ENCODE measurements at places on chromosomes 1 and 21. TPM values are rescaled to one million over a fixed set of nuclear protein-coding genes. Genes with fewer than 3 reads are reported as not detected.

GRCh38 chr1:198747127-198747526 is 108.3 kb downstream of the PTPRC start:
- H3K36me3 ChIP-seq: no peaks in the 10 kb centered on the region
- H3K4me3 ChIP-seq: no peak overlapping the region
- peaks cover 4% of the 10 kb centered on the region for H3K27me3 ChIP-seq
- peaks cover 3% of the 10 kb centered on the region for H3K4me1 ChIP-seq
- no peak for DNase-seq

- DNase-seq: no peak
- no peaks in the 10 kb centered on the region for H3K36me3 ChIP-seq
- peaks cover 6% of the 10 kb centered on the region for H3K27me3 ChIP-seq
- no peak overlapping the region for H3K27ac ChIP-seq
- H3K4me3 ChIP-seq: peak overlapping the region; percentile 38
Measured at GRCh38 chr1:15272009-15272781, 25.2 kb downstream of the FHAD1 start.

DNA sequence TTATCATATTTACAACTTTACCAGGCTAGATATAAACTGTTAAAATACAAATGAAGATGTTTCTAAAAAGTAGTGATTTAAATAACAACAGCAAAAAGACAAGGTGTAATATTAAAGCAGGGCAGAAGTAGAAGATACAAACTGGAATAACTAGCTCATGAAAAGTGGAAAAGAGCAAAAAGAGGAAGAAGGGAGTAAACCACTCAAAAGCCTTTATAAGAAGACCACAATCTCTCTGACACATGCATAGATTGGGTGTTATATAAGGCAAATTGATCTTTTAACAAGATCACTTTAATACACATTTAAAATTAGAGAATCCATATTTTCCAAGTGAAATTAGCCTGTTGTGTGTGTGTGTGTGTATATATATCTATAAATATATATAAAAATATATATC is 5.0 kb downstream of the DENND1B start:
- peaks cover 45% of the 10 kb centered on the region for H3K4me1 ChIP-seq
- no peaks in the 10 kb centered on the region for H3K27me3 ChIP-seq
- DNase-seq: no peak
- no peak overlapping the region for H3K4me3 ChIP-seq

GRCh38 chr1:26317612-26318337 is at the start of gene CD52:
CD52 (plus strand) TSS chr1:26317958; CDS start chr1:26318018, 60 bp downstream.
- no peak within 1 kb of the TSS for H3K4me3 ChIP-seq
- H3K27ac ChIP-seq: peak within 1 kb of the TSS; percentile 44
- peaks cover 2% of the 10 kb centered on the region for H3K36me3 ChIP-seq

- DNase-seq: no peak
- H3K27ac ChIP-seq: no peak overlapping the region
- H3K36me3 ChIP-seq: no peaks in the 10 kb centered on the region
- peaks cover 2% of the 10 kb centered on the region for H3K4me1 ChIP-seq
- H3K4me3 ChIP-seq: no peak overlapping the region
Measured at GRCh38 chr1:151809290-151809984, 4.2 kb upstream of the LINGO4 start.

- H3K27ac ChIP-seq: peak overlapping the region; percentile 75
- no peak overlapping the region for H3K4me3 ChIP-seq
- H3K27me3 ChIP-seq: no peaks in the 10 kb centered on the region
- H3K36me3 ChIP-seq: peaks cover 2% of the 10 kb centered on the region
Measured at GRCh38 chr1:88877382-88877825, 14.0 kb downstream of the GTF2B start.

DNA sequence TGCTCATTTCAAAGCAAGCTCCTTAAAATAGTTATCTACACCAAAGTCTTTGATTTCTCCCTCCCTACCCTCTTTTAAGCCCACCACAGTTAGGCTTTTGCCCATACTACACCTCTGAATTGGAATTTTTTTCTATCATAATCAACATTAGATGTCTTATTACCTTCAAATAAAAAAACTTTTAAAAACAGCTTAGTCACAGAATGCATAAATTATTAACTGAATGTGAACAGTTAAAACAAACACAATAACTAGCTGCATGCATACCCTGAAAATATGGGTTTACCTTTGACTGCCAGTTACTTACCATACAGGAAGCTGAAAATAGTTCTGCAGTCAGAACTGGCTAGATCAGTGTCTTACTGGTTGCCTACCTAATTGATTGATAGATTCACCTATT is 210.9 kb downstream of the TGFB2 start:
- H3K4me1 ChIP-seq: peaks cover 19% of the 10 kb centered on the region
- H3K27ac ChIP-seq: no peak overlapping the region
- H3K27me3 ChIP-seq: no peaks in the 10 kb centered on the region
- no peak for DNase-seq

DNA sequence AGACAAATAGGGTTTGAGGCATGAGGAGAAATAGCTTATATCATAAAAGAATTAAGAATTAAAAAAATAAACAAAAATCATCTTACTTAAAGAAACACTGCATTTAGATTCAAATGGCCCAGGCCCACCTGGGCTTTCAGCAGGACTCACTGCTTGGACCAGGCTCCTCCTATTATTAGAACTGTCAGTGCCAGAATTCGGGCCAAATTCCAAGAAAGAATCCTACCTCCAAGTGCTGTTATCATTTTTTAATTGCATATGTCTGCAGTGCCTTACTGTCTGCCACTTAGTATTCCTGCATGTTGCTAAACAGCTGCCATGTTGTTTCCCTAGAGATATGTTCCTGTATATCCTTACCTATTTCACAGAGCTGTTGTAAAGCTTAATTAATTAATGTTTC is 112.0 kb downstream of the BARHL2 start:
- no peak for DNase-seq
- H3K4me3 ChIP-seq: no peak overlapping the region
- H3K27ac ChIP-seq: no peak overlapping the region
- H3K4me1 ChIP-seq: no peaks in the 10 kb centered on the region
- H3K36me3 ChIP-seq: no peaks in the 10 kb centered on the region

DNA sequence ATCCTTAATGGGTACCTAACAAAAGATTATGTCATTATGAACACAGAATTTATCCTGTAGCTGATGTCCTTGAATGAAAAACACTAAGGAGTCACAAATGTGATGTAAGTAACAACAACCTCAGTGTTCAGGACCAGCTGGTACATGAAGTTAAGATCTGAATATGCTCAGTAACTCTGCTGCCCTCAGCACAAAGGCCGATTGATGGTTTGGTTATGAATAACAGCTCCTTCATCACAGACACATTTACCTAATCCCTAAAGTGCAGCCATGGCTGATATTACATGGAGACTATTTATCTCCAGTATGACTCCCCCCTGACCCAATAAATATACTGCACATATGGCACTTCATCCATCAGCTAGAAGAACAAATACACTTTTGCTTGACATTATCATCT is 75.2 kb downstream of the PLPPR5 start:
- DNase-seq: no peak
- H3K36me3 ChIP-seq: no peaks in the 10 kb centered on the region
- peaks cover 12% of the 10 kb centered on the region for H3K27me3 ChIP-seq
- H3K4me3 ChIP-seq: no peak overlapping the region

- H3K36me3 ChIP-seq: no peaks in the 10 kb centered on the region
- no peak for DNase-seq
- H3K27me3 ChIP-seq: peaks cover 53% of the 10 kb centered on the region
- no peak overlapping the region for H3K4me3 ChIP-seq
- no peak overlapping the region for H3K27ac ChIP-seq
Measured at GRCh38 chr1:41293779-41294178, 51.7 kb upstream of the SCMH1 start.

DNA sequence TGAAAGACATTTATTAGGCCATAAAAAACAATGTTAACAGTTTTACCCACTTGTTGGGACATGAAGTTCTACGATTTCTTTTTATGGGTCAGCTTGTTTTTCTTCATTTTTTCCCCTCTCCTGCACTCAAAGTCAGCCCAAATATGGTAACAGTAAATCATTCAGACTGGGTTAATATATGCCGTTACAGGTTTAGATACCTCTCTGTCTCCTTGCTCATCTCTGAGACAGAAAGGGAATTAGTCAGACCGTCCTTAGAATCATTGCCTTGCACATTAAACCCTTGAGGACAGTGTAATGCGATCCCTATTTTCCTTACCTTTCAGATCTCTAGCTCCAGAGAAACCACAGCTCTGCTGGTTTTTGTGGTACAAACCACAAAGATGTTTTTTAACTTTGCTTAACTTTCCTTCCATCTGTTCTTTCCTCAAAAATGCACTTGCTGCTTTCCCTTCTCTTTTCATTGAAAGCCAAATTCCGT is 613.3 kb downstream of the PLPP3 start:
- peak overlapping the region; percentile 60 for H3K27ac ChIP-seq
- no peak for DNase-seq
- no peaks in the 10 kb centered on the region for H3K27me3 ChIP-seq
- H3K36me3 ChIP-seq: no peaks in the 10 kb centered on the region
- H3K4me3 ChIP-seq: no peak overlapping the region

GRCh38 chr1:217019475-217019874 is 296.2 kb upstream of the ESRRG start:
- no peak overlapping the region for H3K27ac ChIP-seq
- no peaks in the 10 kb centered on the region for H3K4me1 ChIP-seq
- H3K4me3 ChIP-seq: no peak overlapping the region
- peaks cover 62% of the 10 kb centered on the region for H3K27me3 ChIP-seq
- DNase-seq: no peak

DNA sequence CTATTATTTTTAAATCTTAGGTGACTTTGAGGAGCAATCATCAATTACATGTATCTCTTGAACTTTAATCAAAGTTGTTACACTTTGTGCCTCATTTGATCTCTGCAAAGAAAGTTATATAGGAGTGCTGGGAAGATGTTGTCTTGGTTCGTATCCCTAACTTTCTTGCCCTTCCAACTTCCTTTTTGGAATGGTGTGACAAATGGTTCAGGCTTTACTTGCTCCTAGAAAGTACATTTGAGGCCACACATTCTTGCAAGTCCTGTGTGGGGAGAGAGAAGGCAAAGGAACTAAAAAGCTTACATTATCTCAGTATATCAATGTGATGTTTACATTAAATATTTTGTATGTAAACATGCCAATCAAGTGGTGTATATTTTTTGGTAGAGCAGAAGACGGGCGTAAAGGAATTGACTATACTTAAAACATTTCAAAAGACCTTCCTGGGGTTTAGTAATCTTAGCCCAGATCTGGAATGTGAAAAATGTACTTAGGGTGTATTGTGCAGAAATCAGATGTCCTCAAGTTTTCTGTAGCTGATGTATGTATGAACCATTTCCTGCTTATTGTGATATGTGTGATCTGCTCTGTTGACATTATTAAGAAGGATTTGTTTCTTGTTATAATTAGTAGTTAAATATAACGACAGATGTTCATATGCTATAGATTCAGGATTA is 59.2 kb downstream of the USP25 start:
- peaks cover 30% of the 10 kb centered on the region for H3K4me1 ChIP-seq
- DNase-seq: no peak
- H3K27ac ChIP-seq: peak overlapping the region; percentile 83
- peaks cover 25% of the 10 kb centered on the region for H3K36me3 ChIP-seq

DNA sequence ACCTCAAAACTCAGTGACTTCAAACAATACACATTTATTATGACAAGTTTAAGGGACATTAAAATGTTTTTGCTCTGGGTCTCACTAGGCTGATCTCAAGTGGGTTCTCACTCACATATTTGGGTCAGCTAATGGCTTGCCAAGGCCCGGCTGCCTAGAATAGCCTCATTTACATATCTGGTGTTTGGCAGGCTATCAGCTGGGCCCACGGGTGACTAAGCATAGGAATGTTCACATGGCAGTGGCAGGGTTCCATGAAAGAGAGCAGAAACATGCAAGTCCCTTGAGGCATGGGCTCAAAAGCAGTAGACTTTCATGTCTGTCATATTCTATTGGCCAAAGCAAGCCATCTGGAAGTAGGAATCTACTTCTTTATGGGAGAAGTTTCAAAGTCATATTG is 492.6 kb downstream of the KCNT2 start:
- no peaks in the 10 kb centered on the region for H3K36me3 ChIP-seq
- DNase-seq: no peak
- no peaks in the 10 kb centered on the region for H3K27me3 ChIP-seq
- no peak overlapping the region for H3K4me3 ChIP-seq
- H3K4me1 ChIP-seq: peaks cover 2% of the 10 kb centered on the region

- peaks cover 45% of the 10 kb centered on the region for H3K4me1 ChIP-seq
- H3K4me3 ChIP-seq: no peak overlapping the region
- H3K36me3 ChIP-seq: no peaks in the 10 kb centered on the region
- DNase-seq: no peak
- no peaks in the 10 kb centered on the region for H3K27me3 ChIP-seq
Measured at GRCh38 chr1:25698252-25698651, 81.7 kb downstream of the MAN1C1 start.

GRCh38 chr1:201468501-201468843 is 516 bp downstream of the PHLDA3 start:
- DNase-seq: no peak
- H3K4me3 ChIP-seq: peak overlapping the region; percentile 97
- peaks cover 35% of the 10 kb centered on the region for H3K4me1 ChIP-seq
- H3K27me3 ChIP-seq: peaks cover 2% of the 10 kb centered on the region
- peaks cover 13% of the 10 kb centered on the region for H3K36me3 ChIP-seq

- peak; percentile 43 for DNase-seq
- H3K27ac ChIP-seq: peak overlapping the region; percentile 86
- peaks cover 5% of the 10 kb centered on the region for H3K36me3 ChIP-seq
- H3K4me1 ChIP-seq: peaks cover 41% of the 10 kb centered on the region
Measured at GRCh38 chr1:228407106-228408040, 738 bp upstream of the TRIM11 start.

DNA sequence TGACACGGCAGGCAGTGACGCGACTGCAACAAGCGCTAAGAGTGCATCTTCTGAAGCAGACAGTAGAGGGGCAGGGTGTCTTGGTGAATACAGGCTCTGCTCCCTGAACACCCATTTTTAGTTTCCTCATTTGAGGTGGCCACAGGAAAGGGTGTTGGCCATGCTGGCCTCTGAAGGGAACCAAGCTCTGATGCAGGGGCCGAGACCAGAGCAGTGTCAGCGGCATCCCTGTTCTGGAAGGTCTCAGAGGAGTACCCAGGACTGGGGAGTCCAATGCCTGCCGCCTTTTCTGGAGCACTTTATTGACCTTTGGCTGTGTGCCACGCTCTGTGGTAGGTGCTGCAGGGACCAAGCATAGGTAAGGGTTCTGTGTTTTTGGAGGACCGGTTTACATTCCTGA is 100.4 kb downstream of the KCNJ6 start:
- no peaks in the 10 kb centered on the region for H3K4me1 ChIP-seq
- no peak for DNase-seq
- H3K36me3 ChIP-seq: no peaks in the 10 kb centered on the region
- H3K27me3 ChIP-seq: peaks cover 23% of the 10 kb centered on the region
- no peak overlapping the region for H3K27ac ChIP-seq

Gene TNFRSF18
- total RNA-seq: 0.51 TPM

Gene GLMN
- total RNA-seq: 22.7 TPM

Gene C1orf87
- total RNA-seq: not detected

Gene DSCAM
- total RNA-seq: not detected

Gene OR2L5
- not detected for total RNA-seq

Gene BGLAP
- total RNA-seq: 6.8 TPM

Measured in mesothelial cell of epicardium (in vitro differentiated cells).